ENCODE measurements at places on chromosomes 12 and 14.

DNA sequence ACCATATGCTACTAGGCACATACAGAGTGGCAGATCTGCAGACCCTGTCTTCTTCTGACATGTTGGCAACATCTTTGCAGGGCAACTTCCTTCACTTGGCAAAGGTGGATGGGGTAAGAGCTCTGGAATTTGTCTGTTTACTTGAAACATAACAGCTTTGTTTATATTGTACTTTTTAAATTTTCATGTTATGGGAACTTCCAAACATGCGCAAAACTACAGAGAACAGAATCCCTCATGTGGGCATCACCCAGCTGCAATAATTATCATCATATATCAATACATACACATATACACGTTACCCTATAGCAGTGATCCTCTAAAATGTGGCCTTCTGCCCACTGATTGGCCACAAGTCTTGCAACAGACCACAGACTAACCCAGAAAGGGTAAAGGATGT, 103.4 kb downstream of the STAB2 start:
- no peak for DNase-seq

DNA sequence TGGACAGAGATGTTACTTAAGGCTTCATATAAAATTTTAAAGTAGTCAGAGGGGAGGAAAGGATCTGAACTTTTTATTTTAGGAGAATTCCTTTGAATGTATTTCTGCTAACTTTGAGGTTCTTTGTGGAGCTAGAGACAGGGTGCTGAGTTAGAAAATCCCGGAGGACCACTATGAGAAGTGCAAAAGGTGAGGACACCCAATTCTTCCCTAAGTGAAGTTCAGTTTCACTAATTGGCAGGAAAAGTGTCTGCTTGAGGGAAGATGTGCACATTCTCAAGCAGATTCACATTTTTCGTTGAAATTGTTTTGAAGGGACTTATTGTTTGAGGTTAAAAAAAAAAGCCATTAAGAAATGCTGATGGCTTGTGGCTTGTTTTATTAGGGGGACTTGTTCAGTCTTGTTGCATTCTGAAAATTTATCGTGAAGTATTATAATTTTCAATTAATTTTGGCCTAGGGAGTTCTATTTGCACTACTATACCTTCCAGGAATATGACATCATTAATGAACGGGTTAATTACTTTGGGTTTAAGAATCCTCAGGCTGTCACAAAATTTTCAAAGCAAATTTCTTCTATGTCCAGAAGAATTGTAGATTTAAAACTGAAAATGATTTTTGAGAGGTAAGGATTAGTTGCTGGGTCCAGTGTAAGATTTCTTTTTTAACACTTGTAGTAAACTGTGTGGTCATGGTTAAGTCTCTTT, 1.8 kb downstream of the PCNX1 start:
- DNase-seq = no peak

- DNase-seq = no peak
Measured at GRCh38 chr14:90731487-90731886, 84.7 kb downstream of the TTC7B start.

DNA sequence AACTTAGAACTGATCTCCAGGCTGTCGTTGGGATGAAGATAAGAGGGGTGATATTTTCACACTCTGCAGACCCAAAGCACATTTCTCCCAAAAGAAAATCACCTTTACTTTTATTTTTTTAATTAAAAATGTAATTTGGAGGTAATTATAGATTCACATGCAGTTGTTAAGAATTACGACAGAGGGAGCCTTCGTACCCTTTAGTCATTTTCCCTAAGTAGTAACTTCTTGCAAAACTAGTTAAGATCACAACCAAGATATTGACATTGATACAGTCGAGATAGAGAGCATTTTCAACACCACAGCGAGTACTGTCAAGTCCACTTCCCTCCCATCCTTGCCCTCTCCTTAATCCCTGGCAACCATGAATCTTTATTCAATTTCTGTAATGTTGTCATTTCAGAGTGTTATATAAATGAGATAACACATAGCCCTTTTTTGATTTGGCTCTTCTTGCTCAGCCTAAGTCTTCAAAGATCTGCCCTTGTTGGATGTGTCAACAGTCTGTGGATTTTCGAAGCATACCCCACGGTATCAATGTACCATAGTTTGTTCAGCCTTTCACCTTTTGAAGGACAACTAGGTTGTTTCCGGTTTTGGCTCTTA, 39.6 kb downstream of the DNAH10 start:
- no peak for DNase-seq

- no peak for DNase-seq
Measured at GRCh38 chr14:34256223-34256622, 205.8 kb downstream of the SPTSSA start.

DNA sequence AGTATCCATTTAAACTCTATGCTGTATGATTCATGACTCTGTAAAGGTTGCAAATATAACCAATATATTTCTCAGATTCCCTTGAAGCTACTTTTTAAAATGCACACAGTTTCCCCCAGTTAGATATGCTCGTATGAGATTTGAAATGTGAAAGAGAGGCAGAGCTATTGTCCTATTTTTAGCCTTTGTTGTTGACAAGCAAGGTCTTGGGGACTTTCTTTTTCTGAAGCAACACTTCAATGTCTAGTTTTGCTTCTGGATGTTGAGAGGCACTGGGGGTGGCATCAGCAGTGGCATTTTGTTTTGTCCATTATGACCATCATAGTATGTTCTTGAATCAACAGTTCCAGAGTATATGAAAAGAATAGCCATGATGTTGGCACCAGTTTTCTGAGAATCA, 63.4 kb downstream of the ASCL1 start:
- no peak for DNase-seq
